Glutamatergic neuron (in vitro differentiated cells): ENCODE measurements at places on chromosomes 1 and 21. TPM values are rescaled to one million over a fixed set of nuclear protein-coding genes. Genes with fewer than 3 reads are reported as not detected.

Gene PFKL
- total RNA-seq = 48.6 TPM

Gene CACHD1
- 9.4 TPM for total RNA-seq

Gene KLF17
- total RNA-seq = 10.9 TPM

Gene TSTD1
- 24.2 TPM for total RNA-seq

Gene NBPF4
- not detected for total RNA-seq

Gene TPR
- 112 TPM for total RNA-seq

DNA sequence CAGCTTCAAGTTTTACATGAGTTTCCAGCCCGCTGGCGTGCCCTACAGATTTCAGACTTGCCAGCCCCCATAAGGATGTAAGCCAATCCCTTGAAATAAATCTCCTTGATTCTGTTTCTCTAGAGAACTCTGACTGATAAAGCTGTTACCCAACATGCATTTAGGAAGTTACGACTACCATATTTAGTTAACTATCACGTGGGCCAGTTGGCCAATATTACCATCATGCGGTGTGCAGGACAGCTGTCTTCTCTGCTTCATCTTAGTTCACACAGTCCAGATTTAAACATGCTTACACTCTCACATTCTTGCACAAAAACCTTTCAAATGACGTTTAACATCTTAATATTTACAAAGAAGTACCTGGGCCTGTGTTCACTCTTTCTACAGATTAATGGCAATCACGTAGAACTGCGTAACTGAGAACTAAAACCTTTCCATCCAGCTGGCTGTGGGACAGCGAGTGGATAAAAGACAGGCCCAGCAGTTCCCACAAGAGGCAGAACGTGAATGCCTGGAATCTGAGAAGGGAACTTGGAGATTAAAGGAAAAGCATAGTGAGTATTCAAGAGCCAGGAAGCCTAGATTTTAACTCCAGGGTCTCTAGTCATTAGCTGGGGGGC lies 20.8 kb downstream of the FAM177B start:
- no peaks in the 10 kb centered on the region for H3K4me1 ChIP-seq
- DNase-seq = no peak
- no peaks in the 10 kb centered on the region for H3K36me3 ChIP-seq
- H3K4me3 ChIP-seq = no peak overlapping the region

- H3K4me1 ChIP-seq = no peaks in the 10 kb centered on the region
- peaks cover 2% of the 10 kb centered on the region for H3K27me3 ChIP-seq
- no peak overlapping the region for H3K27ac ChIP-seq
- peaks cover 10% of the 10 kb centered on the region for H3K36me3 ChIP-seq
- no peak overlapping the region for H3K4me3 ChIP-seq
These were observed 8.6 kb upstream of the CNIH3 start for GRCh38 chr1:224607188-224608148.

DNA sequence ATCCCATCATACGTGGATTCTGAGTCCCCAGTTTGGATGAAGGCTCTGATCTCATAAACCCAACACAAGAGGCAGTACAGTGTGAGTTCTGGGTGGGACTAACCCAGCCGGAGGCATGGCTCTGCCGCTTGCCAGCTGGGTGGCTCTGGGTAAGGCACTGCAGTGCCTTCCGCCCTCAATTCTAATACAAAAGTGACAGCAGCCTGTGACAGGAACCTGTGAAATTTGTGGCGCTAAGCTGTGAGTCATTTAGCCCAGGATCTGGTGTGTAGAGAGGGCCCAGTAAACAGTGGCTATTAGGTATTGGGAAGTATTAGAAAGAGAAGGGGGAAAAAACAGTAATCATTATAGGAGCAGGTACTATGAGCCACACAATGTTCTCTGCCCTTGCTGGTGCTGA lies 23.3 kb downstream of the HSPG2 start:
- no peaks in the 10 kb centered on the region for H3K27me3 ChIP-seq
- no peak for DNase-seq
- no peak overlapping the region for H3K4me3 ChIP-seq
- no peaks in the 10 kb centered on the region for H3K36me3 ChIP-seq

- H3K4me1 ChIP-seq = no peaks in the 10 kb centered on the region
- no peak overlapping the region for H3K4me3 ChIP-seq
- H3K27ac ChIP-seq = no peak overlapping the region
- H3K27me3 ChIP-seq = peaks cover 2% of the 10 kb centered on the region
- DNase-seq = no peak
These were observed 3.3 kb upstream of the DBT start for GRCh38 chr1:100252901-100253300.

GRCh38 chr21:17128132-17128531 lies 384.7 kb upstream of the CXADR start:
- H3K4me3 ChIP-seq = no peak overlapping the region
- no peak overlapping the region for H3K27ac ChIP-seq
- H3K4me1 ChIP-seq = no peaks in the 10 kb centered on the region
- H3K36me3 ChIP-seq = no peaks in the 10 kb centered on the region
- H3K27me3 ChIP-seq = no peaks in the 10 kb centered on the region
- DNase-seq = no peak

GRCh38 chr1:193568512-193568911 lies 382.1 kb upstream of the B3GALT2 start:
- peaks cover 4% of the 10 kb centered on the region for H3K36me3 ChIP-seq
- H3K27me3 ChIP-seq = no peaks in the 10 kb centered on the region
- DNase-seq = no peak
- H3K4me1 ChIP-seq = no peaks in the 10 kb centered on the region
- H3K4me3 ChIP-seq = no peak overlapping the region

- peaks cover 16% of the 10 kb centered on the region for H3K4me1 ChIP-seq
- H3K27me3 ChIP-seq = peaks cover 7% of the 10 kb centered on the region
- H3K4me3 ChIP-seq = peak within 1 kb of the TSS; percentile 91
These were observed at the start of gene SERTAD4 for GRCh38 chr1:210232511-210233215. SERTAD4 (plus strand) TSS chr1:210232796; CDS start chr1:210237961, 5,165 bp downstream.

DNA sequence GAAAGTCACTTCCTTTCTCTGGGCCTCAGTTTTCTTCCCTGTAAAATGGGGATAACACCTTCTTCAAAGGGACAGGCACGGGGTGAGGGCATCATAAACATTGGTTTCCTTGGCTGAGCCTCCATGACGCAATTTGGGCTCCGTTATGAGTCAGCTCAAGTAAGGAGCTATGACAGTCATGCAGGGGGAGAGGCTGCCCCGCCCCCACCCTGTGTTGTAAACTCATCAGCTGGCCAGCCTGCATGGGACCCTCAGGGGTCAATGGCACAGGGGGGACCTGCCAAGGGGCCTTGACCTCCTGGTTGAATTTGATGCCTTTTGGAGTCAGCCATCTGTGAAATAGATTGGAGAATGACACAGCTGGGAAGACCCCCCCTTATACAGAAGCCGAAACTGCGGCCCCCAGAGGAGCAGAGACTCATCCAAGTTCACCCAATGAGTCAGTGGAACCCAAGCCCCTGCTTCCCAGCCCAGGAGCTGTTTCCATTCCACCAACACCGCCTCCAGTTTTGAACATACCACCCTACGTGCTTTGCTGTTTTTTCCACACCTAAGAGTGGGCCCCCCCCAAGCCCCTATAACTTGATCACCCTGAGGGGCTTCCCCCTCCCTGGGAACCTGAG lies 36.8 kb upstream of the RUNX3 start:
- peaks cover 7% of the 10 kb centered on the region for H3K4me1 ChIP-seq
- H3K4me3 ChIP-seq = no peak overlapping the region
- H3K27ac ChIP-seq = no peak overlapping the region
- peaks cover 2% of the 10 kb centered on the region for H3K27me3 ChIP-seq
- no peak for DNase-seq
- H3K36me3 ChIP-seq = peaks cover 4% of the 10 kb centered on the region

- H3K4me1 ChIP-seq = no peaks in the 10 kb centered on the region
- no peak overlapping the region for H3K27ac ChIP-seq
- no peak overlapping the region for H3K4me3 ChIP-seq
- H3K27me3 ChIP-seq = peaks cover 2% of the 10 kb centered on the region
These were observed 151.3 kb downstream of the ETS2 start for GRCh38 chr21:38956856-38957571.

GRCh38 chr1:97384294-97384968 lies 536.4 kb downstream of the DPYD start:
- H3K4me3 ChIP-seq = no peak overlapping the region
- H3K27ac ChIP-seq = no peak overlapping the region
- no peaks in the 10 kb centered on the region for H3K36me3 ChIP-seq
- no peak for DNase-seq

DNA sequence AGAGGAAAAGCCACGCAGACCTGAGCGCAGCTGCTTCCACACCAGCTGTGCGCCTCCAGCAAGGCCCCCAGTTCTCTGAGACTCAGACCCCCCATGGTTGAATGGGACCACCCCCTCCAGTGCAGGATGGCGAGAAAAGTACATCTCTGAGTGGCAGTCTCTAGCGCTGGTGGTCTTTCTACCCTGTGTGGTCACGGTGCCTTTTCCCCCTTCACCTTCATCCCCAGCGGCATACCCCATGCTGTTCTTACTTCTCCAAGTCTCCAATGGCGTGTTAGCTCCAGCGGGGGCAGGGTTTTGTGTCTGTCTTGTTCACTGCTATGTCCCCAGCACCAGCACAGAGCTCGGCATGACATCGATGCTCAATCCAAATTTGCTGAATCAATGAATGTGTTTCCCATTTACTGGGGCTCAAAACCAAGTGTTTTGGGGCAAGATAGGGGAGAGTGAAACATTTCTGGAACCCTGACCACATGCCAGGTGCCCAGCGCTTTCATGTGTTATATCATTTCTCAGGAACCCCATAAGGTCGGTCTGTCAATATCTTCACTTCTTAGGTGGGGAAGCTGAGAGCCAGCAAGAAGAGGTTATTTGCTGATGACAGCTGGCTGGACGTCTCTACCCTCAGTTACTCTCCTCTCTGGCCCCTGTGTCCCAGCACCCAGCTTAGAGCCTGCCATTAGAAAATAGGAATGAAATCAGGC lies 959 bp upstream of the SDC3 start:
- H3K4me1 ChIP-seq = peaks cover 28% of the 10 kb centered on the region
- peaks cover 16% of the 10 kb centered on the region for H3K27me3 ChIP-seq
- peak overlapping the region; percentile 92 for H3K4me3 ChIP-seq
- no peak overlapping the region for H3K27ac ChIP-seq
- H3K36me3 ChIP-seq = no peaks in the 10 kb centered on the region
- no peak for DNase-seq
